ENCODE measurements at places on chromosomes 7 and 10.

DNA sequence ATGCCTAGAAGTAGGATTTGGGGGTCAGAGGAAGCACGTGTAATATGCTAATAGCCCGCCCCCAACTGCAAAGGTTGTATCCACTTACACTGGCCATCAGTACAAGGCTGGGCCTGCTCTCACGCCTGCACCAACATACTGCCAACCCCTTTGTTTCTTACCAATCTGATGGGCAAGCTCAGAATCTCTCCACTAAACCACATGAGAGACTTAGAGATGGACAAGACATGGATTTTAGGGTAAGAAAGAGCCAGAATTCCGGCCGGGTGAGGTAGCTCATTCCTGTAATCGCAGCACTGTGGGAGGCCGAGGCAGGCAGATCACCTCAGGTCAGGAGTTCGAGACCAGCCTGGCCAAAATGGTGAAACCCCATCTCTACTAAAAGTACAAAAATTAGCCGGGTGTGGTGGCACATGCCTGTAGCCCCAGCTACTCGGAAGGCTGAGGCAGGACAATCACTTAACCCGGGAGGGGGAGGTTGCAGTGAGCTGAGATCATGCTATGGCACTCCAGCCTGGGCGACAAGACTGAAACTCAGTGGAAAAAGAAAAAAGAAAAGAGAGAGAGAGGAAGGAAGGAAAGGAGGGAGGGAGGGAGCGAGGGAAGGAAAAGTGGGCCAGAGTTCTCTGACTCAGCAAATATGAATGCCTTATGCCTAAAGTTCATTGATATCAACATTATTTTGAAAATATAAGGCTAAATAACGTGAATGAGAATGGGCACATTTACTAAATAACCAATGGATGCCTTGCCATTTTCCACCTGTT lies 162.2 kb downstream of the SLIT1 start:
- DNase-seq, result no peak

GRCh38 chr7:85535974-85536729 lies 349.3 kb upstream of the SEMA3D start:
- DNase-seq, result no peak

DNA sequence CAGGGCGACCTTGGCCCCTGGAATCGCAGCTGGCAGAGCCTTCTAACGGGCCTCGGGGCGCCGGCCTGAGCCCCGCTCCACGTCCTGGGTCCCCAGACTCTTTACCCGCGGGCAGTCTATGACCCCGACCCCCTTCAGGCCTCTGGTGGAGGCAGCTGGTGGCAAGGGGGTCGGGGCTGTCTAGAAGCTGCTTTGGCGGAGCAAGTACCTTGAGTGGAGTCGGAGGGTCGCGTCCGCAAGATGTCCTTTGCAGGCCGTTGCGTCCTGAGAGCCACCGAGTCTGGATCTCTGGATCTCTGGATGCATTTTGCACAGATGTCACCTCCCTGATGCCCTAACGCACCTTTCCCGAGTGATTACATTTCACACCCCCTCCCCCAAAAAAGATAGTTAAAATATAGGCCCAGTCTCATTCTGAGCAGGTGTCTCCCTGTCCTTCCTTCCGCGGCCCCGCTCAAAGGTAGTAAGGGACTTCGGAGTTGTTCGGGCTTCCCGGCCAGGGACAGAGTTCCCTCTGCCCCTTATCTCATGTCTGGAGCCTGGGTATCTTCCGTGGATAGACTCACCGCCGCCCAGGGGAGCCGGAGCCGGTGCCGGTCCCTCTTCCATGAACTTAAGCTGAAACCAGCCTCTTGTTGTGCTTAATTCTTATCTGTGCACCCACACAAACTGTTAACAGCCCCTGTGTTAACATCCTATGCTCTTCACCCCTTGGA lies 457 bp downstream of the ACADSB start:
- DNase-seq, result peak; percentile 70

GRCh38 chr10:74669210-74669609 lies 157.2 kb upstream of the KAT6B start:
- DNase-seq, result no peak

Measured in activated CD8-positive, alpha-beta memory T cell treated with anti-CD3 and anti-CD28 coated beads for 24 hours (primary cell).